Stimulated activated CD8-positive, alpha-beta memory T cell treated with anti-CD3 and anti-CD28 coated beads, Interleukin-15, amount 100 ng/mL, for 1 hour (primary cell): ENCODE measurements at places on chromosomes 2 and 18.

GRCh38 chr2:137437386-137437785, 526.9 kb upstream of the HNMT start:
- no peak for DNase-seq

DNA sequence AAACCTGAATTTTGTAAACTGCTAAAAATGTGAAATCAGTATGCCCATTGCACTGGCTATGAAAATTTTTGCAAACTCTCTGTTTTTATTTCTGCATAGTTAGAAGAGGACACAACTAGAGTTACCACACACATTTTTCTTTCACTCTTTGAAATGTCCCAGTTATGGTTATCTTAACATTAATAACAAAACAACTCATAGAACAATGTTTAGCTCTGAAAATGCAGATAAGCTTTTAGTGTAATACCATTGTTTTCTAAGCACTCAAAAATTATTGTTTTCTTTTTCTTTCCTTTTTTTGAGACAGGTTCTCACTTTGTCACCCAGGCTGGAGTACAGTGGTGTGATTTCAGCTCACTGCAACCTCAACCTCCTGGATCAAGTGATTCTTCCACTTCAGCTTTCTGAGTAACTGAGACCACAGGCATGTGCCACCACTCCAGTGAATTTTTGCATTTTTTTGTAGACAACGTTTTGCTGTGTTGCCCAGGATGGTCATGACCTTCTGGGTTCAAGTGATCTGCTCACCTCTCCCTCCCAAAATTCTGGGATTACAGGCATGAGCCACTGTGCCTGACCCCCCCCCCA, 1204.5 kb upstream of the ZEB2 start:
- no peak for DNase-seq

DNA sequence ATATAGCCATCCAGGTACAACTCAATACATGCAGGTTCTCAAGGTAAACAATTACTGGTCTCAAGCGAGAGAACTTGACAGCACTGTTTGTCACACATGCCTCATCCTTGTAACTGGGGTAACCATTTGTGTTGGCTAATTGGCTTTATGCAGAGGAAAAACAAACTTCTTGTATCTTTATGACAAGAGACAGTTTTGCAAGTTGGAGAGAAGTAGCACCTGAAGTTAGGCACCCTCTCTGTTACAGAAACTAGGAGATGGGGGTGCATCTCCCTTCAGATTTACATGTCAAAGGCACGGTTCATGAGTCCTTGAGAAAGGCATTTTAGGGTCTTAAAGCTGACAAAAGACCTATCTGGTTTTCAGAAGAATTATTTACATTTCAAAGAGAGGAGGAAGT, 241.7 kb downstream of the CD226 start:
- DNase-seq, result no peak

- no peak for DNase-seq
Measured at GRCh38 chr2:164599954-164600589, 21.2 kb downstream of the GRB14 start.

DNA sequence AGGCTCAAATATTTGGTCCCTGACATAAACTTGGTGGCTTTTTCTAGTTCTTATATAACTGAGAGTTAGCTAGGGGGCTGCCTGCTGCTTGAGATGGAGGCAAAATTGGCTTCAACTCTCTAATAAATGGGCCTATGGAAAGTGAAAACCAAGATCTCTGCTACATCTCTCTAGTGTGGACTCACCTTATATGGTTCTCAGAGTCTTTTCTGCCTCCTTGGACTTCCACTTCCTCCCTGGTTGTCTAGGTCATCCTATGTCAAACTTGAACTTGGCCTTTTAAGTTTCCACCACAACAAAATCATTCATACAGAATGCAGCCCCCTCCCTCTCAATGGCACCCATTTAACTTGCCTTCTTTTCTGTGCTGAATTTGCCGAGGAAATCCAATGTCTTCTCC, 23.9 kb upstream of the ARHGAP25 start:
- DNase-seq, result no peak

DNA sequence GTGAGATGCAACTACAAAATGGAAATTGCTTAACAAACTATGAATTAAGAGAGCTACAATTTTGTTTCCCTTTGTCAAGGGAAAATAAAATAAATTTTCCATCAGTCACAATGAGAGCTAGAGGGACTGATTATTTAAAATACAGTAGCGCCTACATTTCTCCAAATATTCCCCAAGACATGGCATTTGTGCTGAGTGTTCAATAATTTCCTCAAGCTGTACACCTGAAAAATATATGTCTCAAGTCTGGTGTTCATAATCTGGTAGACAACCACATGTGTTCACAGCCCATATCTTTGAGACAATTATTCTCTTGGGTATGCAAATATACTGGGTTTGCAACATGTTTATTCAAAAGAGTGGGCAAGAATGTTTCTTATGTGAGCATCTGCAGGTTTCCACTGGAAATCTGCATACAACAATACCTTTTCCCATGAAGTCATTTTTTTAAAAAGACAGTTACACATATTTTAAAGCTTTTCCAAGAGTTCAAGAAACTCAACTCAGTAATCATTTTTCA, 240.1 kb upstream of the VRK2 start:
- no peak for DNase-seq

DNA sequence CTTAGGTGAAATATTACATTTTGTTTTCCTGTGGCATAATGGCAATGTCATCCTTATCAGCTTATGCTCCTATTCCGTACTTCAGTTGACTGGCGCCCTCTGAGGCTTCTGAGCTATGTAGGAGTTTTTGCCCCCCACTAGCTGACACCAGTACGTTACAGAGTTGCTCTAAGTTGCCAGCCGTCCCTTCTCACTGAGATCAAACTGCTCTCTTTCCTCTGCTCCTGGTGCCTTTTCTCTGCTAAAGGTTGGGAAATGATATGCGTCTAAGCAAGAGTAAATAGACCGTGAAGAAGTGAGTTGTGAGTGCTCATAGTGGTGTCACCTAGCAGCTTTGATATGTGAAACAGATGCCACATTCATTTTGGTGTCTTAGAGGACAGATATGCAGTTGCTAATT, 99.2 kb downstream of the RAPGEF4 start:
- DNase-seq, result no peak

DNA sequence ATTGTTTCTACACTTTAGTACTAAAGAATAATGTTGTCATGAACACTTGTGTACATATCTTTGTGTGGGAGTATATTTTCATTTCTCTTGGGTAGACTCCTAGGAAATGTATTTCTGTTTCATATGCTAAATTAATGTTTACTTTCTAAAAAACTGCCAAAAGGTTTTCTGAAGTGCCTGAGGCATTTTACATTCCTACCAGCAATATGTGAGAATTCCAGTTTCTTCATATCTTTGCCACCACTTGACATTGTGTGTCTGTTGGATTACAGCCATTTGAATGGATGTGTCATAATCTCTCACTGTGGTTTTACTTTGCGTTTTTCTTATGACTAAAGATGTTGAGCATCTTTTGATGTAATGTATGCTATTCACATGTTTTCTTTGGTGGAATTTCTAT, 428.2 kb upstream of the KCNH7 start:
- DNase-seq, result no peak

DNA sequence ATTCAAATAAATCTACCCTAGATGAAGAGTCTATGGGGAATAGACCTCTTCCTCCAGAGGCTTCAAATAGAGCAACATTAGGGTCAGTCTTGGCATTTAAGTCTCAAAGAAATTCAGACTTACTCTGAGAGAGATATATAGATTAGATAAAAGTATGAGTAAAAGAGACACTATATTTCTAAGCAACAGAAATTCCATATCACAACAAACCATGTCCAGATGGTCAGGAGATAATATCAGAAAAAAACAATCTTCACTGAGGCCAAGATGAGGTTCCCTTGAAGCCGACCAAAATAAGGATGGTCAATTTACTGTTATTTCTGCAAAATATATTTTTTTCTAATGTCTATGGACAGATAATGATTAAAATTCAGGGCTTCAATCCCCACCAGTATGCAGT, 89.1 kb upstream of the NOSTRIN start:
- no peak for DNase-seq

DNA sequence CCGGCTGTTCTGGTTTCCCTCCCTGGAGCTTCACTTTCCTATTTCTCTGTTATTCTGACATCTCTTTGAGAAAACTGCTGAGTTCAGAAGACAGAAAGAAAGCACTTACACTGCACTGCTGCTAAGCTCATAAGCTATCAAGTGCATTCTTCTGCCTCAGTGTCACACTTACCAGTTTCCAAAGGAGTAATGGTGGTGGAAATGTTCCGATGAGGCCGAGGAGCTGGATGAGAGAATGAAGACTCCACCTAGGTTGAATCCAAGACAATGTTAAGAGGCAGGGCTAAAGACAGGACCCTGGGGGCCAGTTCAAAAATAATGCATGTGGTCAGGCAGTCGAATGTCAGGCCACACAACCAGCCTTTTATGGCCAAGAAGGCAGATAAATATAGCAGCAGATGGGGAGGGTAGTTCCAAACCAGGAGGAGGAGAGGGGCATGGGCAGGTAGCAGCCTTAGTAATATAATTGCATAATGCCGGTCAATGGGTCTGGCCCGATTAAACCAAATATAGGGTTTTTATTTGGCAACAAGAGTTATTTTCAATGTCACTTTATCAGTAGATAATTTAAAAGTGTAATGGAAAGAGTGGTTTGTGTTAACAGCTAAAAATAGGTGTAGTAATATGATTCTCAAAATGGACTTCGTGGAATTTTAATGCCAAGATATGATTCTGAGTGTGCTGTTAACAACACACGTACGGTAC, at the start of gene MYOM1:
MYOM1 (minus strand) TSS at position 338 of the 705 bp plus-strand sequence. CDS start 4,745 bp downstream, outside the sequence.
- no peak for DNase-seq

GRCh38 chr2:31674446-31674845, 93.7 kb upstream of the SRD5A2 start:
- no peak for DNase-seq

DNA sequence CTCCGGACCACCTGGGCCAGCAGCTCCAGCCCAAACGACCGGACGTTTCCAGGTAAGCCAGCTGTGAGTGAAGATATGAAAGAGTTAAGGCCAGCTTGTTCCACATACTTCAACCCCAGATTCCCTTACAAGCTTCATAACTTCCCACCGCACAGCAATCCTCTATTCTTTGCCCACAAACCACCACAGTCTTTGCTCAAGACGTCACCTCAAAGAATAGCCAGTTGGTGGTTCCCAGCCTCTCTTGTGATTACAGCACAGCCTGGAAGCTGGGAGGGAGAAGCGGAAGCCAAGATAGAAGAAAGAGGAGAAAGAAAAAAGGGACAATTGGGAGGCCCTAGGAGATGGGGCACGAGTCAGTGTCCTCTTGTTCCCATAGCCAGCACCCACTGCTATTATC, 70.6 kb downstream of the NRP2 start:
- DNase-seq, result no peak

- no peak for DNase-seq
Measured at GRCh38 chr2:234620018-234620417, 123.1 kb upstream of the ARL4C start.

GRCh38 chr2:46350029-46350689, 53.0 kb downstream of the EPAS1 start:
- no peak for DNase-seq

DNA sequence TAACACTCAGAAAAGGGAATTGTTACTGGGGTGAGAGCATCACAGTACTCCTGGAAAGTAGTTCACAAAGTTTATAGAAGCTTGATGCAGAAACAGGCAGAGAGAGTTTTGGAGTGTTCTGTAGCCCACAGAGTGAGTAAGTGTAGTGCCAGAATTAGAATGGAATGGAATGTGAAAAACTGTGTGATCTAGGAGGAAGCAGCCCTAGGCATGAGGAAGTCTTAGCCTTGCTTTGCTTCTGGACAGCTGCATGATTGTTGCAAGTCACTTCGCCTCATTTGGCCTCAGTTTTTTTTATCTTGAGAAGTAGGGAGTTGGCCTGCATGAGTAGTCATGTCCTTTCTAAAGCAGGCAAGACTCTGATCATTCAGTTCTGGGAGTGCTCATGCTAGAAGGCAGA, 10.9 kb downstream of the SERPINB12 start:
- DNase-seq, result no peak

- no peak for DNase-seq
Measured at GRCh38 chr2:68388358-68388757, 23.3 kb downstream of the PLEK start.

GRCh38 chr2:45105050-45105582, 95.9 kb upstream of the SIX2 start:
- no peak for DNase-seq

DNA sequence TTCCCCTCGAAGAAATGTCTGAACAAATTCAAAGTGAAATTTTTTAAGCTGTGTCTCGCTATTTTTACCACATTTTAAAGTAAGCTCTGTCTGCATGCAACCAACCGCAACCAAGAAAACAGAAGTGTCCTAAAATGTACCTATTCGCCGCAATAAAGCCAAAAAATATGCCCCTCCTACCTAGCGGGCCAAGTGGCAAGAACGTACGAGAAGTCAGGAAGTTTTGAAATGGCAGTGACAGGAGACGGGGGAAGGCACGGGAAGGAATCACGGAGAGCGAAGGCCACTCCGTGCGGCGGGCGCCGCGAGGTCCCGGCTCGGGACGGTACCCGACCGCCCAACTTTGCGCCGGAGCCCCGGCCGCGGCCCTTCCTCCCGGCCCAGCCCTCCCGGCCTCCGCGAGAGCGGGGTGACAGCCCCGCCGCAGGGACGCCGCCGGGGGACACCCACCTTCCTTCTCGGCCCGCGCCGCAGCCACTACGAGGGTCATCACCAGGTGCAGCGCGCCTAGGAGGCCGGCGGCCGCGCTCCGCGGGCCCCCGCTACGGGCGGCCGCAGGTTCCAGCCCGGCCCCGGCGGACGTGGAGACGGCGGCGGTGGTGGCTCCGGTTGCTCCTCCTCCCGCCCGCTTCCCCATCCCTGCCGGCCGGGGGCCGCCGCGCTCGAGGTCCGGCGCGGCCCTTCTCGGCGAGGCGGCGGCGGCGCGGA, 568 bp downstream of the TMEM131 start:
- DNase-seq, result peak; percentile 2

DNA sequence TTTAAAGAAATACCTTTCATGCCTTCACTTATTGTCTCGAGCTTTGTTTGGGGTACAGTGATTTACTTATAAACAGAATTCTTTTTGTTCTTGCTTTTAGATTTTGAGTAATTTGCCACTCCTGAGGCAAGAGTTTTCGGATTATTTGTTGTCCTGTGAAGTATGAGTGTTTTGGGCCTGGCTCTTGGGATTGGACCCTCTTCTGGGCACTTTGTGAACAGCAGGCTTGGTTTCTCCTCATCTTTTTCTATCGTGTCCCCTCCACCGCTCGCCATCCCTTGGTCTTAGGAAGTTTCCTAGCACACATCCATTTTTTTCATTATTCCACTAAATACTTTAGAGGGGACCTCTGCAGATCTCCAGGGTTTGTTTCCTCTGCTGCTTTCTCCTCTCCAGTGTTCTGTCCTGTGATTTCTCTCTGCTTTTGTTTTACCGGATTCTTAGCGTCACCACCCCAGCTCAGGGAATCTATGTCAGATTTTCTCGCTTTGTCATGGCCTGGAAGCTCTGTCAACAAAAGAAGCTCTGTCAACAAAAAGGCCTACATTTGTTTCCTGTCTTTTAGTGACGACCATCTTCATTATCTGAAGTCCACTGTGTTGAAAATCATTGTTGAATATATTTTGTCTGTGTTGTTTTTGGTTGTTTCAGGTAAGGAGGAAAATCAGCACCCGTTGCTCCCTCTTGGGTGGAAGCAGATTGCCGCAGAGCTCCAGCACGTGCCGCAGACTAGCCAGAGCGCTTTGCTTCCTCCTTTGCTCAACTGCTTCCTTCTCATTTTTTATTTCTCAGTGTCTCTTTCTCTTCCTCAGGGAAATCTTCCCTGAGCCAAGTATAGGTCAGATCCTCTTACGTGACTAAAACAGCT, 27.8 kb downstream of the ANKRD62 start:
- DNase-seq, result no peak

GRCh38 chr2:1830936-1831619, 86.8 kb upstream of the PXDN start:
- DNase-seq, result no peak

- DNase-seq, result no peak
Measured at GRCh38 chr2:46771309-46771708, 144.3 kb downstream of the MCFD2 start.
